ENCODE measurements at places on chromosomes 7 and 10.

- DNase-seq = no peak
Measured at GRCh38 chr7:108211382-108212201, 81.4 kb upstream of the LAMB4 start.

- no peak for DNase-seq
Measured at GRCh38 chr10:52597189-52597863, 175.3 kb downstream of the MBL2 start.

GRCh38 chr7:50775231-50775630, 7.5 kb downstream of the GRB10 start:
- DNase-seq = no peak

DNA sequence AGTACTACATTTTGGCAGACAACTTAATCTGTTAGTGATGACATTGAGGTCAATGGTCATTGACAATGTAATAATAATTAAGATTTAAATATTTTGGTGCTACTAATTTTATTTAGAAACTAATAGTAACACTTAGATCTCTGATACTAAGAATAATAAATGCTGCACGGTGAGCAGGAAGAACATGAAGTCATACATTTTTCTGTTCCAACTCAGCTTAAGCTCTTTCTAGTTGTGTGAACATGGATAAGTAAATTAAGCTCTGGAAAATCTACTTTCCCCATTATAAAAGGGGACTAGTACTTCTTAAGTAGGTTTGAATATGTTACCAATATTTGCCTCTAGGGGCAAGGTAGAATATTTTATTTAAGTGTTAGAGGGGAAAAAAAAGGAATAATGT, 65.9 kb upstream of the MEOX2 start:
- DNase-seq = no peak

- no peak for DNase-seq
Measured at GRCh38 chr7:158740657-158741293, 36.2 kb upstream of the NCAPG2 start.
